A172 (cell line): ENCODE measurements at places on chromosomes 11 and 22. TPM values are rescaled to one million over a fixed set of nuclear protein-coding genes. Genes with fewer than 3 reads are reported as not detected.

TUB gene
- total RNA-seq, result 5.6 and 6.0 TPM in 2 replicates

RANBP1 gene
- 430 and 525 TPM in 2 replicates for total RNA-seq

SLC22A6 gene
- not detected in 2 replicates for total RNA-seq

MS4A14 gene
- total RNA-seq, result not detected in 2 replicates

SLCO2B1 gene
- 1.2 and 2.0 TPM in 2 replicates for total RNA-seq

ZBTB16 gene
- not detected in 2 replicates for total RNA-seq

TSGA10IP gene
- total RNA-seq, result not detected in 2 replicates

MS4A3 gene
- total RNA-seq, result not detected in 2 replicates

KDELR3 gene
- 18.4 and 24.4 TPM in 2 replicates for total RNA-seq

DNA sequence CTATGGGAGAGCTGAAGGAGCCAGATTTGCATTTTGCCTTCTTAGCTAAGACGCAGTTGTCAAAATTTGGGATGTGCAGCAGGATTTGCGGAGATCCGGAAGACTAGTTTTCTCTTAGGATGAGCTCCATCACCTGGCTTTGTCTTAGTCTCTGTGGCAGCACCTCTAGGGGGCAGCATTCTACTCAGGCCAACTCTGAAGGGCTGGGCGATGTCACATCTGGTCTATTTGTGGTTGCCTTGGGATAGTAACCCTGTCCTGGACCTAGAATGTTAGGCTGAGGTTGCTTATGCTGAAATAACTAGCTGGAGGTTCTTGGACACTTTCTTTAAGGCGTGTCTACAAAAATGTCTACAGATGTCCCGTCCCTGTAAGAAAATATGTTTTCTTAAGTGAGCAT, 116.2 kb downstream of the FAT3 start:
- DNase-seq, result peak; percentile 5

DNA sequence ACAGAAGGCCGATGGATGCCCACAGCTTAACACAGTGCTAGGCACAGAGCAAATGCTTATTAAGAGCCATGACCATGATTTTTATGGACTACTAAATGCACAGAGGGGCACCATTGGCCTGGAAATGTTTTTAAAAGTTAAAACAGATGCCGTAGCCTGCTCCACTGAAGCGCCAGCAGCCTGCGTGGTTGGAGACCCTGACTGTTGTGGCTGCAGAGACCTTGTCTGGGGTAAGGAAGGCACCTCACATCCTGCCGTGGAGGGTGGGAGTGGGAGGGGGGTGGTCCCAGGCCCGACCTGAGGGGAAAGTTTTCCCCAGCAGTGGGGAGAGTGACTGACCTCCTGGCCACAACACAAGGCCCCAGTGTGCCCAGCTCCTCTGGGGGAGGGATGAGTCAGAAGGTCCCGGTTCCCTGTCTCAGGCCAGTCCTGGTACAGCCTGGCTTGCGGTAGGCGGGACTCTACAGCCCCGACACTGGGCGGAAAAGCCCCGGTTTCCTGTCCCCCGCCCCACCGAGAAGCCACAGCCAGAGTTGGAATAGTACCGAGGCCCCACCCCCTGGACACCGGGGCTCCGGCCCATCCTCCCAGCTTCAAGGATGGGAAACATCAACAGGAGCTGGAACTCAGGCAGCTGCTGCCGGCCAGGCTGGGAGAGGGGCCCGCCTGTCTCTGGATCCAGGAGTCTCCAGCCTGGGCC, 7.0 kb downstream of the CHST1 start:
- peak; percentile 89 for DNase-seq

- DNase-seq, result no peak
Measured at GRCh38 chr22:25510876-25511275, 53.6 kb upstream of the GRK3 start.

GRCh38 chr11:10122326-10123197, 171.5 kb downstream of the SBF2 start:
- DNase-seq, result peak; percentile 59

GRCh38 chr22:46688949-46689348, 49.1 kb downstream of the CERK start:
- no peak for DNase-seq
